ENCODE measurements at places on chromosomes 13 and 19. TPM values are rescaled to one million over a fixed set of nuclear protein-coding genes. Genes with fewer than 3 reads are reported as not detected.

PODNL1 gene
- total RNA-seq: 1.2 TPM

DNA sequence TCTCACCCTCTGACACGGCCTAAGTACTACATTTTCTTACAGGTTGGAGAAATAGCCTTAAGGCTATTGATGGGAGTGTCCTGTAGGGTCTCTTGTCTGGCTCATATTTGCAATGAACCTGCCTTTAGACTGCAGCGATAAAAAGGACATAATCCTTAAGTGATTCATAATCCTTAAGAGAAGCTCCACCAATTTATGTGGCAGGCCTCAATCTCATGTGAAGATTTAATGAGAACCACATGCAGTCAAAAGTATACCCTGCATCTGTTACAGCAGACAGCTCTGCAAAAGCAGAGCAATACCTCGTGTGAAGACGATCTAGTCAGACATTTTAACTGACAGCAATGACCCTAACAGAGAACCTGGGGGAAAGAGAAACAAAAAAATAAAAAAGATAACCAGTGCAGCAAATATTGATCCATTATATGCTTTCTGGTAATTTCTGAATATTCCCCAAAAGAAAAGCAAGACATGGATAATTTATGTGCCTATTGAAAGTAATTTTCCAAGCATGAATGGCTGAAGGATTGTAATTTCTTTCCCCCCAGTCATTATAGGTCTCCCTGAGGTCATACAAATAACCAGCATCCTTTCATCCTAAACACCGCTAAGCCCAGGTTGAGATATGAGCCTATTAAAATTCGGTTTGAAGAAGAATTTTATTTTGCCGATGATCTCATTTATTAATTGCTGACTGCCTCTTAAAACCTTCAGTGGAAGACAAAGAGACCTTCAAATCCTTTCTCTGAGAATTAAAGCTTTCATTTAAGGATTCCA lies 321.8 kb upstream of the NBEA start:
- DNase-seq: no peak

QPCTL gene
- 9.7 TPM for total RNA-seq

EPSTI1 gene
- 95.5 TPM for total RNA-seq

GRCh38 chr13:107845911-107846310 lies 369.4 kb downstream of the LIG4 start:
- no peak for DNase-seq
